ENCODE measurements at places on chromosomes 13 and 19.

DNA sequence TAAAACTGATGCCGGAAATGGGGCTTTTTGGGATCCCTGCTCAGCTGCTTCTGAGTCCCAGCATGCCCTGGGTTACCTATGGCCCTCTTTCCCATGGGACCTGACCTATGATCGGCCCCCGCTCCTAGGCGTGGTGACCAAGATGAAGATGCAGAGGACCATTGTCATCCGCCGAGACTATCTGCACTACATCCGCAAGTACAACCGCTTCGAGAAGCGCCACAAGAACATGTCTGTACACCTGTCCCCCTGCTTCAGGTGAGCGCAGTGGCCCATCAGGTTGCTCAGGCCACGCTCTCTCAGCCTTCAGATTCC is 1.5 kb downstream of the RPS11 start:
- no peak for DNase-seq

DNA sequence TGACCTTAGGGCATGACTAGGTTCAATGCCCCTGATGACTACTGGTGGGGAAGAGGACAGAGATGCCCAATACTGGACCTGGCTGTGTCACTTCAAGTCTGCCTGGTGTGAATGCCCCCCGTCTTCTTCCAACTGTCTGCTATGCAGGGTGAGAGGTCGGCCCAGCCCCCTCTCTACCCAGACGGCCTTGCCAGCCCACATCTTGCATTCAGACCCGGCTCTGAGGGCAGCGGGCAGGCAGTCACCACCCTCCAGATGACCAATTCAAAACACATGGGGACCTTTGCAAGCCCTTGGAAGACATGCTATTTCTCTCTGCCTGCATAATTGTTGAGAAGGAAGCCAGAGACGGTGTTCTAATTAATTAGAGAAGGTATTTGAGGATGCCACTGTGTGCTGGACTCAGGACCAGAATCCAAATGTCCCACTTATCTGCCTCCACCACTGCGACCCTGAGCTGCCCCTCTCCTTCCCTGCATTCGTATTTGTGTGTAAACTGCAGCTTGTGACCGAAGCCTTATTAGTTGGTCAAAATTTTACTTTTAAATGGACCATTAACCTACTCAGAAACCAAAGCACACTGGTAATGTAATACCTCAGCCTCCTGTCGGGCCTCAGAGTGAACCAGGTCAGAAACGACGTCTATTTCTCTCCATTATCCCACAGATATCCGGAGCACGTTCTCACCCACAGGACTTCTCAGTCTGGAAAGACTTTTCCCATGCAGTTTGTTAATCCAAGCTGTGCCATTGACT is 407.0 kb downstream of the ZNF536 start:
- no peak for DNase-seq

GRCh38 chr13:23509781-23510543 is 60.2 kb upstream of the TNFRSF19 start:
- DNase-seq, result no peak

DNA sequence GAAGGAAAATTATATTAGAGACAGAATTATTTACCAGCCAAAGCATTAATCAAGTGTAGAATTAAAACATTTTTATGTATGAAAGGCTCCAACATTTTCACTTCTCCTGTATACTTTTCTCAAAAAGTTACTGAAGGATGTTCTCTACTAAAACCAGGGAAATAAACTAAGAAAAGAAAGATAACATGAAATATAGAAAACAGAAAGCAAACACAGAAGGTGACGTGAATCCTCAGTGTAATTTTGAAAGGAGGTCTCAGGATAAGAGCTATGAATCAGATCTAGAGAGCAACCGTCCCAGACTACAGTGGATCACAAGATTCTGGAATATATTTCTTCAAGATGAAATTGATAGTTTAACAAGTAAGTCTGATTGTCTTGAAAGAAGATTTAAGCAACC is 144.5 kb downstream of the CYSLTR2 start:
- DNase-seq, result no peak

DNA sequence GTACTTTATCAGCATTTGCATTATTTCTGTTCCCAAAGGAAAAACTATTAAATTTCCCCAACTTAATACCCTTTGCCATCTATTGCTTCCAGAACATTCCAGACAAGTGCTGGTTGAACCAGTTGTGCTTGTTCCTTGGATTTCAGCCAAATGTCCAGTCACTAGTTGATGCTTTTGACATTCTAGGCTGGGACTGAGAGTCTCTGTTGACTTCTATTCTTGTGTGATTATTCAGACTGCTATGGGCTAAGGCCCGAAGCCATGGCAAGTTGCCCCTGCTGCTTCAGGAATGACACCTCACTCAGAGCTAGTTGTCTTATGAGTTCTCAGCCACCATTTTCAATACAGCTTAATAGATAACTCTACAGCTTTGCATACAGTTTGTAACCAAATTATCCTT is 458.1 kb upstream of the ARGLU1 start:
- DNase-seq, result no peak

- DNase-seq, result no peak
Observed at GRCh38 chr13:33000365-33000764, 15.9 kb upstream of the KL start.

- DNase-seq, result peak; percentile 74
Observed at GRCh38 chr19:41993612-41994483, at the start of gene ATP1A3. Gene ATP1A3, minus strand, starts transcription at chr19:41994230. Its CDS starts 154 bp downstream, at chr19:41994076.

DNA sequence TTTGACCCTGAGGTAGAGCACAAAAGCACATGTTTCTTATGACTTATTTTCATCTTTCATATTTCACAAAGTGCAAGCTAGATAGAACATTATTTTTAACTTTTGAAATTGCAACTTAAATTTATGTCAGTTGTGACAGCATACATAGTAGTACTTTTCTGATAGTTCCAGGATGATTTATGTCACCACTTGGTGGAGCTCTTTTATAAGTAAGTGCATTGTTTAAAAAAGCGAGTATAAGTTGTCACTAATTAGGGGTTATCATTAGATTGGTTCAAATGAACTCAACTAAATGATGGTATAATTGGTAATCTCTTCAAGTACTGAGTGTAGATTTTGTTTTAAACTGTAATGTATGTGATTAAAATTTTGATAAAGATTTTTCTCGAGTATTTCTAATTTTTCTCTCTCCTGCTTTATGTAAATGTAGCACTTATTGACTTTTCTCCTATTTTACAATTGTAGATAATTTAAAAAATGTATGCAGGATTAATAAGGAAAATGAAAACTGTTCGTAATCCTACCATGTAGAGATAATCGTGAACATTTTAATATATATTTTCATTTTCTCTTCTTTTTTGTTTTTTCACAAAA is 31.1 kb downstream of the RB1 start:
- DNase-seq, result no peak

- no peak for DNase-seq
Observed at GRCh38 chr19:10643968-10644259, 10.2 kb upstream of the ILF3 start.

DNA sequence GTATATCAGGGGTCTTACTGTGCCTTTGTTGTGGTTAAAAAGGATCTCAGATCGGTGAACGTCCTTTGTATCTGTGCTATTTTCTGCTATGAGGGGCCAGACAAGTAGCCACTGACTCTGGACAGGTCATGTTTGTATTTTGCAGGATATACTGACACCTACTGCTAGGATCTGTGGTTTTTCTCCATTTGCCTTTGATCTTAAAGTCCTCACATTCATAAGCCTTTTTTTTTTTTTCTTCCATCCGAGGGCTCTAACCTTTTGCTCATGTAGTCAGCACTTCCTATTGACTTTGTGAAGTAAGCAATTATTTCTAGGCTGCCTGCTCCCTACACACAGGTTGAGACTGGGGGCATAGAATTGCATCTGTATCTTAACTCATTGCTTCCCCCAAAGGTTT is 106.2 kb downstream of the SLITRK5 start:
- DNase-seq, result no peak

GRCh38 chr13:64546371-64546770 is 2683.8 kb downstream of the PCDH9 start:
- DNase-seq, result no peak

DNA sequence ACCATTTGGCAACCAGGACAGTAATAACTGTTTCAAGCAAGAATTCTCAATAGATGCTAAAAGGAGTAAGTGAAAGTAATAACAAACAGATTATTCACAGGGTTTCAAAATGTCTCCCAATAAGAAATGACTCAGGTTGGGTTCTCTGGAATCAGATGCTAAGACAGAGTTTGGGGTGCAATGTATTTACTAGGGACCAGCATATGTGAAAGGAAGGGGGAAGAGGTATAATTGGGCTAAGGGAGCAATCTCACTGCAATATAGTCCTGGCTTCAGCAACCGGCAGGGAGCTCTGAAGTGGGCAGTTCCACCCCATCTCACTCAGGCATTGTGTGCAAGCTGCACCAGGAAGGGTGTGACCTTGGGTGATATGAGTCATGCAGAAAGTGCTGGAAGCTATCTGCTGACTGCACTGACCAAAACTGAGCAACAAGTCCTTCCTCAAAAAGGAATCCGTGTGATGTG is 23.4 kb downstream of the ZDHHC20 start:
- no peak for DNase-seq

All from NCI-H1436 (cell line).